Stimulated activated CD8-positive, alpha-beta memory T cell treated with anti-CD3 and anti-CD28 coated beads, Interleukin-7, amount 100 ng/mL, for 48 hours (primary cell): ENCODE measurements at places on chromosomes 4 and X.

DNA sequence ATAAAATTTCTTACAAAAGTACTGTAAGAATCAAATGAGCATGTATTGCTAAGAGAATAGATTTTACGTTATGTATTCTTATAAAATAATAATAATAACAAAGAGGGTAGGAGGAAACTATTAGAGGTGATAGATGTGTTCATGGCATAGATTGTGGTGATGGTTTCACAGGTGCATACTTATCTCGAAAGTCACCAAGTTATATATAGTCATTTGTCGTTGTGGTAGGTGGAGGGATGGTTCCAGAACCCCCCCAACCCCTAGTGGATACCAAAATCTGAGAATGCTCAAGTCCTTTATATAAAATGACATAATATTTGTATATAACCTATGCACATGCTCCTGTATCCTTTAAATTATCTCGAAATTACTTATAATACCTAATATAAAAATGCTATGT, 36.7 kb upstream of the H2AZ1 start:
- DNase-seq, result no peak

- no peak for DNase-seq
Observed at GRCh38 chr4:67250131-67250896, 295.0 kb downstream of the CENPC start.

- DNase-seq, result no peak
Observed at GRCh38 chr4:159158985-159159384, 56.1 kb downstream of the RAPGEF2 start.

DNA sequence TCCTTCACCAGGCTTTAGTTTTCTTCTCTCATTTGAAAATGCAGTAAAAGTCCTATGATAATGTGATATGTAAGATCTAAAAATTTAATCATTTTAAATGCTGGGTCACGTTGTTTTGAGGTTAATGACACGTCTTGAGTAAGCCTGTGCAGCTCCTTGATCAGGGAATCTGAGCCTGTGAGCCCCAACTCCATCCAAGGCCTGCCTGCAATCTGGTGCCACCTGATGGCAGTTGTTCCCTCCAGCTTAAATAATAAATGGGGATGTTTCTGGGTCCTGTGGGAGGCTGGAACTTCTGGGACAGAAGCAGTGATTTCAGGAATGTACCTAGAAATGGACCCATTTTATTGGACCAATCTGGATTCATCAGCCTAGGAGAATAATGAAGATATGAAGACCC, 455.4 kb upstream of the ADGRL3 start:
- no peak for DNase-seq

- DNase-seq, result no peak
Observed at GRCh38 chr4:31575504-31575903, 855.3 kb downstream of the PCDH7 start.

- DNase-seq, result no peak
Observed at GRCh38 chr4:10781805-10782204, 97.2 kb upstream of the CLNK start.

- DNase-seq, result no peak
Observed at GRCh38 chr4:102423375-102423774, 77.8 kb upstream of the NFKB1 start.

DNA sequence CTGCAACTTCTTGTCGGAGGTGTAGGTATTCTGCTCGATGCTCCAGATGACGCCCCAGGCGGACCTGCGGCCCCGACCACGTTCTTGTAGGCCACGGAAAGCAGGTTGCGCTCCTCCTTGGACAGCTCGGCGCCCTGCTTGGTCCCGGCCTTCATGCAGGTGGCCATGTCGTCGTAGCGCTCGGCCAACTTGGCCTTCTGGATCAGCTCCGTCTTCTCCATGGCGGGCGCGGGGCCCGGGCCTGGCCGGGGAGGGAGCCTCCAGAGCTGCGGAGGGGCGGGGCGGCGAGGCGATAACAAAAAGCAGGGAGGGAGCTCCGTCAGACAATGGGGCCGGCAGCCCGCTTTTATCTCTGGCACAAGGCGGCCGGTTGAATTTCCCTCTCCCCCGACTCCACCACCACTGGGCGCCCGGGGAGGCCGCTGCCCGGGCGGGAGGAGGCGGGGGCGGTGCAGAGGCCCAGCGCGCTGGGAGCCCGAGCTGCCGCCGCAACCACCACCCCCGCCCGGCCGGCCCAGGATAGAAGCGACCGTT, 28.3 kb upstream of the DRP2 start:
- no peak for DNase-seq

GRCh38 chrX:44203791-44204190, 139.7 kb downstream of the EFHC2 start:
- DNase-seq, result no peak

GRCh38 chr4:47647544-47647943, 162.5 kb downstream of the ATP10D start:
- DNase-seq, result no peak

DNA sequence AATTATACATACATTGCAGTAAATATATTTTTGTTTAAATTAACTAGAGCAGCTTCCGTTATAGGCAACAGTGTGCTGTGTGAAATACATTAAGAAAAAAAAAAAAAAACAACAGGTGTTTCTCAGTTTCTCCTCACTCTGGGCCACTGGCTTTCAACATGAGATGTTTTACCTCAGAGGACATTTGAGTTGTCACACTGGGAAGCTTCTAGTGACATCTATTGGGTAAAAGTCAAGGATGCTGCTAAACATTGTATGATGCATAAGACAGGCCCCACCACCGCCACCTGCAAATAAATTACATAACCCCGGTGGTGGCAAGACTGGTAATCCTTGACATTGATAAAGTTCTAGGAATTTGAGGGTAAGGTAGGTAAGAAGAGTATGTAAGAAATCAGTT, 1512.2 kb downstream of the C4orf33 start:
- no peak for DNase-seq

DNA sequence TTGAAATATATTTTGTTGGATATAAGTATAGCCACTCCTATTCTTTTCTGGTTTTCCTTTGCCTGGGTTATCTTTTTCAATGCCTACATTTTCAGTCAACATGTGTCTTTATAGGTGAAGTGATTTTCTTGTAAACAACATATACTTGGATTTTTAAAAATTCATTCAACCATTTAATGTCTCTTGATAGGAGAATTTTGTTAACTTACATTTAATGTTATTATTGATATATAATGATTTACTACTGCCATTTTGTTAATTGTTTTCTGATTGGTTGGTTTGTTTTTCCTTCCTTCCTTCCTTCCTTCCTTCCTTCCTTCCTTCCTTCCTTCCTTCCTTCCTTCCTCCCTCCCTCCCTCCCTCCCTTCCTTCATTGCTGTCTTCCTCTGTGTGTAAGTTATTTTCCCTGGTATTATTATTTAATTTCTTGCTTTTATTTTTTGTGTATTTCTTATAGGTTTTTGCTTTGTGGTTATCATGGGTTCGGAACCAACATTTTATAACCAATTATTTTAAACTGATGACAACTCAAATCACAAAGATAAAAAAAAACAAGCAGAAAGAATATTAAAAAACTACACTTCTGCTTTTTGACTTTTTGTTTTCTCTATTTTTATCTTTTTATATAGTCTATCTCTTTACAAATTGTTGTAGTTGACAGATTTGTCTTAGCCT, 330.1 kb upstream of the GRID2 start:
- DNase-seq, result no peak

DNA sequence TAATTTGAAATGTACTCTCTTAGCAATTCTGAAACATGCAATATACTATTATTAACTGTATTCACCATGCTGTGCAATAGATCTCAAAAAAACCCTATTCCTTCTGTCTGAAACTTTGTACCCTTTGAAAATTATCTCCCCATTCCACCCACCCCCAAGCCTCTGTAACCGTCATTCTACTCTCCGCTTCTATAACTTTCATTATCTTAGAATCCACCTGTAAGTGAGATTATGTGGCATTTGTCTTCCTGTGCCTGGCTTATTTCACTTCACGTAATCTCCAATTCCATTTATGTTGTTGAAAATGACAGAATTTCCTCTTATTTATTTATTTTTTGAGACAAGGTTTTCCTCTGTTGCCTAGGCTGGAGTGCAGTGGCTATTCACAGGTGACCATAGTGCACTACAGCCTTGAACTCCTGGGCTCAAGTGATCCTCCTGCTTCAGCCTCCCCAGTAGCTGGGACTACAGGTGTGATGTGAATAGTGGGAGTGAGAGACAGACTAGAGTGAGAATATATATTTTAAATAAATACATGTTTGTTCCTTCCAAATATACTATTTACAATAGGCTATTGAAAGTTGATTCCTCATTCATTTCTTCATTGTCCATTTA, 30.5 kb downstream of the VSIG4 start:
- DNase-seq, result no peak

GRCh38 chr4:85607624-85608023, 132.7 kb downstream of the ARHGAP24 start:
- no peak for DNase-seq

- DNase-seq, result no peak
Observed at GRCh38 chr4:41799126-41799525, 50.6 kb upstream of the PHOX2B start.

DNA sequence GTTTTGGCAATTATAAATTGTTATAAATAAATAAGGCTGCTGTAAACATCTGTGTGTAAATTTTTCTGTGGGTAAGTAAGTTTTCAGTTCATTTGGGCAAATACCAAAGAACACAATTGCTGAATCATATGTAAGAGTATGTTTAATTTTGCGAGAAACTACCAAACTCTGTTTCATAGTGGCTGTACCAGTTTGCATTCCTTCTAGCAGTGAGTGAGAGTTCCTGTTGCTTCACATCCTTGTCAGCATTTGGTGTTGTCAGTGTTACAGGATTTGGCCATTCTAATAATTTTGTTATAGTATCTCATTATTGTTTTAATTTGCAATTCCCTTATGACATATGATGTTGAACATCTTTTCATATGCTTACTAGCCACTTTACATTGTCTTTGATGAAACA, 48.4 kb downstream of the ARFIP1 start:
- DNase-seq, result no peak

DNA sequence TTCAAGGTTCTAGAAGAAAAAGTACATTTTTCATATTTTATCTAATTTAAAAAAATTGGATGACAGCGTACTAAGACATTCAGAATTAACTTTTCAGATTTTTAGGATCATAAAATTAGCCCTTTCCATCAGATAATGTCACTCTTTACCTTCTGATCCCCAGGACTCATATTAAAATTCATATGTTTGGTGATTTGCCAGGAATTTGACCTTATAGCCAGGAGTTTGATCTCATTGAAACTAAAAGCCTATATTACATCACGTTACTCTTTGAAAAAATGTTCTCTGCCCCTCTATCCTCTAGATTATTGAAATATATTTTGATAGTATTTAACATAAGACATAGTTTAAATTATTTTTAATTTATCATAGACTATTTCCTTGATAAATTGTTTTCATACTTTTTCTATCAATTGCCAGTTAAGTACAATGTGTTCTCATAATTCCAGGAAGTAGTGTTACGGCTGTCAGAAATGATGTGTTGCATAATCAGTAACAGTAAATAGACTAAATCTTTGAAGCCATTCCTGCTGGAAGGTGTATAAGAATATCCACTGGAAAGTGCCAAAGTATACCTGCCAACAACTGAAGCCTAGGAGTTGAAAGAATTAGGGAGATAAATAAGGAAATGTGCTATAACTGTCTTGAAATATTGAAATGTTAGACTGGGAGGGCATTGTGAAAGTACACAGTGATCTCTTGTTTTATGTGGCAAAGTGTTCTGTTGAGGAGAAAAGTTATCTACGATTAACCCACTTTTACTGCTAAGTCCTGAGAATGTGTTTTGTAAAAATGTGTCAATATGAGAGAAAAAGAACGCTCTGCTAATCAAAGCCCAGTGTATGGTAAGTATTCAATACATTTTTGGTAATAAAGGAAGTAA, 32.9 kb upstream of the PDGFC start:
- no peak for DNase-seq

- no peak for DNase-seq
Observed at GRCh38 chr4:6391852-6392188, 80.6 kb downstream of the PPP2R2C start.

- no peak for DNase-seq
Observed at GRCh38 chr4:118289794-118290193, 63.0 kb downstream of the PRSS12 start.

DNA sequence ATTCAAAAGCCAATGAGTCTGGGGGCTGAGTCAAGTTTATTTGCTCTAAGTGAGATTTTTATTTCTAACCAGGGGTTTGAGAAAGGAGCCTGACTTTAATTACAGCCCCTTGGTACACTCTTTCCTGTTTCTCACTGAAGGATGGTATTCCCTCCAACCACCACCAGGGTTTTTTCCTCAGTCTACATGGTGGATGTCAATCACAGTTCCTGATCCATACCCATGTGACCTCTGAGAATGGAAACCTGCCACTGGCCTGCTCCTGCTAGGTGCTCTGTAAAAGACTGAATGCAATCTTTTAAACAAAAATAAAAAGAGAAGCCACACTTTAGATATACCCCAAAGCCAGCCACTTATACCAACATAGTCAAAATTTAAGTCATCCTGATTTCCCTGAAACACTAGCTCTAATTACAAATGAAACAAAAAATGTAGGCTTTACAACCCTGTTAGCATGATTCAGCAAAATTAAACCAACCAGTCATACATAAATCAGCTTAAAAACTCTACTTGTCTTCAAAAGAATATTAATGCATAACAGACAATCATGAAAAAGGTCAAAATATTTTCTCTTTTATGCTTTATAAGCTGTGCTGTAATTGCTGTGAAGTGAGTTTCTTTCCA, 112.1 kb upstream of the NWD2 start:
- no peak for DNase-seq

GRCh38 chr4:62256479-62256878, 1056.4 kb downstream of the ADGRL3 start:
- no peak for DNase-seq

DNA sequence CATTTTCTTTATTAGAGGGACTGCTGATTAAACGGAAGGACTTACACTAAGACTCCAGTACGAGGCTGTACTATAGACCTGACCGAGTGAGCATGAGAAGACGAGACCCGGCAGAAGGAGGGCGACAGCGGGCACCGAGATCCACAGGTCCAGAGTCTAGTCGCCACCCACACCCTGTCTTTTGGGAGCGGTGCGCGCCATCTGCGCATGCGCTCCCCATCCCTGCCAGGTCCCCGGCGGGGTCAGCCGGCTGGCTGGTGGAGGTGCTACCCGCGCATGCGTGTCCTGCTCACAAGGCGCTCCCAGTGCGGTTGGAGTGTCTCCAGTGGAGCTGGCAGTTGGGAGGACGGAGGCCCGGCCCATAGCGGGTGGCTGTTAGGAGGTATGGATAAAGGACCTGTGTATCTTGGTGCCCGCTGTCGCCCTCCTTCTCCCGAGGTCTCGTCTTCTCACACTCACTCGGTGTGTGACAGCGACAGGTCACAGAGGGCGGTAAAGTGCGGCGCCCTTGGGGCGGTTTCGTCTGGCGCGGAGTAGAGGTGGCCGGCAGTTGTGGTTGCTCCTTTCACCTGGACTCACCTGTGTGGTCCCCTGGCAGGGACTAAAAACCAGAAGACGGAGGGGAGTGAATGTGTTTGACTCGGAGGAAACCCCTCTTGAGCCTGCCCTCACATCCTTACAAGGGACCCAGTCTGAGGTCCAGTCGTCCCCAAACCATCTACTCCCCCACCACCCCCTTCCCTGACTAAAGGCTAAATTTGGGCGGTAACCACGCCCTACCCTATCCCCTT, 7.6 kb upstream of the HSD17B10 start:
- peak; percentile 57 for DNase-seq
